ENCODE measurements at places on chromosomes 16 and 17.

DNA sequence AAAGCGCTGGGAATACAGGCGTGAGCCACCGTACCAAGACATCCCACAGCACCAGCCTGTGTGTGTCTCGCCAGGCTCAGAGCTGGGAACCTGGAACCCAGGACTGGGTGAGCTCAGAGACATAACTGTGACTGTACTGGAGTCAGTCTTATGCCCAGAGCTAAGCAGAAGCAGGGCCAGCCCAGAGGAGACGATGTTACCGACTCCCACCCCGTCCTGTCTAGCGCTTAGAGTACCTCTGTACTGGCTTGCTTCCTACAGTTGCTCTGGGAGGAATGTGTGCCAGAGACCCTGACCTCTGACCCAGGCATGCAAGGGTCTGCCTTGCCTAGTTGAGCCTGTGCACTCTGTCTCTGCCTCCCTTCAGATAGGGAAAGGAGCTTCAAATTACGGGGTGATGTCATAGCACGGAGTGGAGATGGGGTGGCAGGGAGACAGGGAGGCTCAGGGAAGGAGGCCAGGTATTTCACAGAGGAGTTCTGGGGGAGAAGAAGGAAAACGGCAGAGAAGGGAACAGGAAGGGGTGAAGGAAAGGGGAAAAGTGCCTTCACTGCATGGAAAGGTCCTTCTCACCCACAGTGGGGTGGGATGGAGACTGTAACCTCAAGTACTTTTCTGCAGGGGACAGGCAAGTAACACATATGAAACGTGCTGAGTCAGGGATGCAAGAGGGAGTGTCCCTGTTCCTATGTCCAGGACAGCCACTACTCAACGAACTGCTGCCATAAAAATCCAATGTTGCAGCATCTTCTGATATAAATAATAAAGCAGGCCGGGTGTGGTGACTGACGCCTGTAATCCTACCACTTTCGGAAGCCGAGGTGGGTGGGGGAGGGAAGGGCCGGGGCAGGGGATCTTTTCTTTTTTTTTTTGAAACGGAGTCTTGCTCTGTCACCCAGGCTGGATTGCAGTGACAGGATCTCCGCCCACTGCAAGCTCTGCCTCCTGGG, 5.8 kb upstream of the ARMC5 start:
- DNase-seq, result no peak

DNA sequence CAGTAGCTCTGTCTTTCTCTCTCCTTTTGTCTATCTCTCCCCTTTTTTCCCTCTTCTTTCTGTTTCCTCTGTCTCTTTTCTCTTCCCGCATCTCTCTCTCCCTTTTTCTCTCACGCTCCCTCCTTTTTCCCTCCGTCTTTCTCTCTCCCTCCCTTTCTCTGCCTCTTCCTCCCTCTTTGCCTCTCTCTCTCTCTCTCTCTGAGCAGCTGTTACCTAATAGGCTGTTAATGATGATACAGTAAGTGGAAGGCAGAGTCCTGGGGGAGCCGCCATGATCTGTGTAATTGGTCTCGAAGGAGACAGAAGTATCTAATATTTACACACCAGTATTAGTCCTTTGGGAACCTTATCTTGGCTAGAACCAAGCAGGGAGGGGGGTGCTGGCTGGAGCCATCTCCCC, 136.1 kb upstream of the CIBAR2 start:
- DNase-seq, result no peak

- DNase-seq, result no peak
These were observed 19.0 kb downstream of the CCDC57 start for GRCh38 chr17:82193520-82194220.

GRCh38 chr16:85461814-85462713, 151.1 kb upstream of the GSE1 start:
- DNase-seq, result peak; percentile 64

DNA sequence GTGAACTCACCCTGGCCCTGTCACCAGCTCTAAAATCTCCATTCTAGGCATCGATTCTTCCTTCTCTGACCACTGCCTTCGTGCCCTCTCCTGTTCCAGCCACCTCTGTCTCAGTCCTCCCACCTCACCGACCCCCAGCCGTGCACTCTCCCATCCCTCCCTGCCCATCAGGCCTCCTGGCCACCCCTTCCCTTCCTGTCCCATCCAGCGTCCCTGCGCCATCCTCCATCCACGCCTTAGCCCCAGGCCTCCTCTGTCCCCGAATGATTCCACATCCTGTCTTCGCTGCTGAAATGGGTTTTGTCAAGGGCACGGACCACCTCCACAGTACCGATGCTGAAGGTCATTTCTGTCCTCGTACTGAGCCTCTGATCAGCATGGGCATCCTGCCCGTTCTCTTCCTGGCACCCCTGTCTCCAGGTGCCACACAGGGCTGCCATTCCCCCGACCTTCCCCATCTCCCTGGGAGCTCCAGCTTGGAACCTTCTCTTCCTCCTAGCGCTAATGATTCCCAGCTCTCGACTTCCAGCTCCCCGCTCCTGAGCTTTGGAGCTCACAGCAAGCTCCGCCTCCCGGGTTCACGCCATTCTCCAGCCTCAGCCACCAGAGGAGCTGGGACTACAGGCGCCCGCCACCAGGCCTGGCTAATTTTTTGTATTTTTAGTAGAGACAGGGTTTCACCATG, 2.6 kb downstream of the TRIM65 start:
- DNase-seq, result no peak

DNA sequence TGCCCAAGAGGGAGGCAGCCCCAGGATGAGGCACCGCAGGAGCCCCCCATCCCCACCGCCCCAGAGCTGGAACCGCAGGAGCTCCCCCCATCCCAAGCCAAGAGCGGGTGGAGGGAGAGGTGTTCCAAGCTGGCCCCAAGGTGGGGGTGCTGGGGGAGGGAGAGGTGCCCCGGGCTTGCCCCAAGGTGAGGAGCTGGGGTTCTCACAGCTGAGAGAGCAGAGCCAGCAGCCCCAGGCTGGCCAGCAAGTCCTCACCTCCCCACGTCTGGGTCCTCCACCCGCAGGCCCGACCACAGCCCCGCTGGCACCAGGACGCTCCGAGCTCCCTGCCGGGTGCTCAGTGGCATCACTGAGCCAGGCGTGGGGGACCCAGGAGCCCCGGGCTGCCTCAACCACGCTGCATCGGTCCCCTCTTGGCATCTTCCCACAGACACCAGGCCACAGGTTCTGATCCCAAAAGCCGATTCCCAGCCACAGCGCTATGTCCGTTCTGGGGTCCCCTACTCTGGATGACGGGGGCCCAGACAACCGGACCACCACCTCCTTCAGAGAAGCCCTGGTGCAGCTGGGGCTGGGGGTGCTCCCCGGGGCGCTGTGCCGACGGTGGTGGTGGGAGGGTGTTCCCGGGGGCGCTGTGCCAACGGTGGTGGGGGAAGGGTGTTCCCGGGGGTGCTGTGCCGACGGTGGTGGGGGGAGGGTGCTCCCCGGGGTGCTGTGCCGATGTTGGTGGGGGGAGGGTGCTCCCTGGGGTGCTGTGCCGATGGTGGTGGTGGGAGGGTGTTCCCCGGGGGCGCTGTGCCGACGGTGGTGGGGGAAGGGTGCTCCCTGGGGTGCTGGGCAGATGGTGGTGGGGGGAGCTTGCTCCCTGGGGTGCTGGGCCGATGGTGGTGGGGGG, 15.4 kb upstream of the WDR45B start:
- DNase-seq, result no peak

DNA sequence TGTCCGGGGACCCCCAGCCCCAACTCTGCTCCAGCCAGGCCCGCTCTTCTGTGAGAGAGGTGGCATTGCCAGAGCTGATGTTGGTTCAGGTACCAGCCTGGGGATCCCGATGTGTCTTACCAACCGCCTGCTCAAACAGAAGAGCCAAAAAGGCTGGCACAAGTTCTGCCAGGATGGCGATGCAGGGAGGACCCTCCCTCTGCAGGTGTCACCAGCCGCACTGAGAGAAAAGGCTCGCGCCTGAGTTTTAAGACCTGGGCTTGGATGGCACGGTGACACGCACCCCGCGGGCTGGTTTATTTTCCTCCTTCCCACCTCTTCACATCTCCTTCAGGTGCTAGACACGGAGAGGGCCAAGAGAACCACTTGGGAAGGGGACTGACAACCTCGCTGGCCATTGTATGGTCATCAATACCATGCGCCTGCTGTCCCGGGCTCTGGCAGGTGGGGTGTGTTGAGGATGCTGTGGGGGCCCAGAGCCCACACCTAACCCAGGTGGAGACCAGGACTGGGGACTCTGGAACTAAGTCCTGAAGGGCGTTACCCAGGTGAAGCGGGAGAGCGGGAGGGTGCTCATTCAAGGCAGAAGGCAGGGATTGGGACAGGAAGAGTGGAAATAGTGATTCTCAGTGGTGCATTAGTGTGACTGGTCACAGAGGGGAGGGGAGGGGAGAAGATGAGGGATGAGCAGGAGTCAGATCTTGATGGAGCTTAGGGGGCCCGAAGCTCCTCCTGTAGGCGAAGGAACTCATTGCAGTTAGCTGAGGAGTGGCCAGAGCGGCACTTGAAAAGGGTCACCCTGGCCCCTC, 16.3 kb downstream of the FOXJ1 start:
- peak; percentile 26 for DNase-seq

Data from NCI-H526 (cell line).